ENCODE measurements at places on chromosomes 2 and 18.

GRCh38 chr2:174342686-174343342 is 8.1 kb downstream of the SP9 start:
- no peak for DNase-seq

- DNase-seq: no peak
Observed at GRCh38 chr18:51491678-51492372, 294.3 kb upstream of the MEX3C start.

- no peak for DNase-seq
Observed at GRCh38 chr2:215888680-215889079, 124.7 kb downstream of the MREG start.

DNA sequence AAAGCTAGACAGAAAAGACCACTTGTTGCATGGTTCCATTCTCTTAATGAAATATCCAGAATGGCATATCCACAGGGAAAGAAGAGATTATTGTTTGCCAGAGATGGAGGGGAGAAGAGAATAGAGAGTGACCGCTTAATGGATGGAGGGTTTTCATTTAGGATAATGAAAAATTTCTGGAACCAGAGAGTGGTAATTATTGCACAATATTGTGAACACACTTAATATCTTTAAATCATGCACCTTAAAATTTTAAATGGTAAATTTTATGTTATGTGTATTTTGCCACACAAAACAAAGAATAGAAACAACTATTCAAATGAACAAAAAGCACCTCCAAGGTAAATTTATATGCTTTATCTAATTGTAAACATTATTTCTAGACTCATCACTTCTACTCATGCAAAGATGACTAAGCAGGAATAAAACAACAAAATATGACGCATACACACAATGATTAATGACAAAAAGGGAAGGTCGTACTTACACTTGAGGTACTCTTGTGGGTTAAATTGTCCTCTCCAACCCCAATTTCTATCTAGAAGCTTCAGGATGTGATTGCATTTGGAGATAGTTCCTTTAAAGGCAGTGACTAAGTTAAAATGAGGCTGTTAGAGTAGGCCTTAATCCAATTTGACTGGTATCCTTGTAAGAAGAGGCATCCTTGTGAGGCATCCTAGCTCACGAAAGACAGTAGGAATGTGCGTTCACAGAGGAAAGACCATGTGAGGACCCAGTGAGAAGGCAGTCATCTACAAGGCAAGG is 18.7 kb upstream of the DHRS9 start:
- no peak for DNase-seq

DNA sequence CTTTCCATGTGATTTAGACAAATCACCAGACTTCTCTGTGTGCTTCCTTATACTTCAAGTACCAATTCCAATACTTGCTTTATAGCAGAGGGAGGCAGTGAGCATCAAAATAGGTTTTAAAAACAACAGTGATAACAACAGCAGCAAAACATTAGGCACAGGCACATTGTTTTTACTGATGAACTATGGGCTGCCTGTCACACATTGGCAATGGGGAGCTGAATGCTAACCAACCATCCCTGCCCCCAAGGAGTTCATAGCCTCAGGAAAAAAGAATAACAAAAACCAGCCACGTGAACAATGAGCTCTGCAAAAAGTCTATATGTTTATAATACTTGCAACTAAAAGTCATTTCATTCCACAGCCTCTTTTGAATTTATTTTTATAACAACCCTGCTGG is 287.9 kb upstream of the TRIB2 start:
- DNase-seq: no peak

- no peak for DNase-seq
Observed at GRCh38 chr2:237546876-237547395, 19.4 kb upstream of the PRLH start.

DNA sequence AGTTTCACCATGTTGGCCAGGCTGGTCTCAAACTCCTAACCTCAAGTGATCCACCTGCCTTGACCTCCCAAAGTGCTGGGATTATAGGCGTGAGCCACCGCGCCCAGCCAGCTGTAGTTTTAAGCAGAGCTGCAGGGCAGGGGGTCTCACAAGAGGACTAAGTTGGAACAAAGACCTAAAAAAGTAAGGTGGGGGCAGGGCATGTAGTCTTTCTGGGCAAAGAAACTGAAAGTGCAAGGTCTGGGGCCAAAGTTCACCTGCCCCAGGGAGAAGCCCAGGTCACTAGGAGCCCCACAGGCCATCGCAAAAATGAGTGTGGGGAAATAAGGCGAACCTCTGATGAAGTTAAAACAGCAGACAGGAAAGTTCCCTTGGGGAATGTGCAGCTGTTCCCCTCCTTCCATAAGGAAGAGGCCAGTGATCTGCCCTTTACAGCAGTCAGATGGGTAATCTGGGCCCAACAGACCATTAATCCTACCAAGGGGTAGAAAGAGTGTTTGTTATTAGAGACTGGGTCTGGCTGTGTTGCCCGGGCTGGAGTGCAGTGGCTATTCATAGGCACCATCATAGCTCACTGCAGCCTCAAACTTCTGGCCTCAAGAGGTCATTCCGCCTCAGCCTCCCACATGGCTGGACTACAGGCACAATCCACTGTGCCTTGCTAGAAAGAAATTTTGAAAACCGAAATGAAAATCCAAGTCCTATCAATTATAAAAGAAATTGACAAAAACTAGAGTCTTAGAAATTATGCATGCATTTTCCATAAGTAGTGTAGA is 2.8 kb downstream of the SCLY start:
- no peak for DNase-seq
